ENCODE measurements at places on chromosomes 16 and 17.

DNA sequence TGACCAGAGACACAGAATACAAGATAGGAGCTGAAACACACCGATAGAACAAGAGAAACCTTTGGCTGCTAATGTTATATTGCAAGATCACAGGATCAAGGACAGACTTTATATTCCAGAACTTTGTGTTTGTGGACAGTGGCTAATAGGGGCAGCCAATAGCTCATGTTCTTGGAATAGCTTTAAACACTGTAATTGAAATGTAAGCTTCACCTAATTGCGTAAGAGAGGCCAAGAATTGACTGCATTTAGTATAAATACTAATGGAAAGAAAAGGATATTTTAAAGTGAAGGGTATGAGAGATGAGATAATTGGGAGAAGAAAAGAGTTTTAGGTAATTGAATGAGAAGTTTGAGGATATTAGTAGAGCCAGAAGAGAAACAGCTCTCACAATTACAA, 758.8 kb downstream of the CDH11 start:
- DNase-seq, result no peak

GRCh38 chr16:28554634-28555423, 1.1 kb downstream of the SGF29 start:
- DNase-seq, result no peak

DNA sequence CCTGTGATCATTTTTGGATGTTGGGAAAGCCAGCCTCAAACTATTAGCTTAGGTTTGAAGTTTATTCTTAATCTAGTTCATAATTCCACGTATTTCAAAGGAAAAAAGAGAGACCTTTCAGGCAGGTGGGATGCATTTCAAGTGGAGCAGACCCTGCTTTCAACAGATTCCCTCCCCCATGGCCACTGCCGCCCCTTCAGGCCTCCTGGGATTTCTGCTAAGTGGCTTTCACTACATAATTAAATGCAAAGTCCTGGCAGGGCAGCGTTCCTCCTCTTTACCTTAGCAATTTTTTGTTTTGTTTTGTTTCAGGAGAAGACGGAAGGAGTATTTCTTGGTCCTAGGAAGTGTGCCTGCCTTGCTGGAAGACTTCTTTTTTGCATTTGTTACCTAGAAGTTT, 36.6 kb downstream of the MAF start:
- DNase-seq, result no peak

DNA sequence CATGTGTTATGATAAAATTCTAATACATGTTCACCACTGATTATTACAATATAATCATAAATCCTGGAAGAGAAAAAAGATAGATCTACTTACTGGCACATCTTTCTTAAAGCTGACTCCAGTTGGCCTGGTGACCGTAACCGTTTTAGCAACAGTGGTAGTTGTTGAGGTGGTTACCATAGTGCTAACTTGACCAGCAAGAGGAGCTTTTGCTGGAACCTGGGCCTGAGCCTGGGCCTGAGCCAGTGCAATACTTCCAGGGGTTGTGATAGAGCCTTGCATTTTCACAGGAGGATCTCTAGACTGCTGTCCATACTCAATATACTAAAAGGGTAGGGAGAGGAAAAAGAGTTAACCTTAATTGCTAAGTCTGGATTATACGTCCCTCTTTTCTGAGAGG, 36.2 kb downstream of the SETD6 start:
- no peak for DNase-seq

DNA sequence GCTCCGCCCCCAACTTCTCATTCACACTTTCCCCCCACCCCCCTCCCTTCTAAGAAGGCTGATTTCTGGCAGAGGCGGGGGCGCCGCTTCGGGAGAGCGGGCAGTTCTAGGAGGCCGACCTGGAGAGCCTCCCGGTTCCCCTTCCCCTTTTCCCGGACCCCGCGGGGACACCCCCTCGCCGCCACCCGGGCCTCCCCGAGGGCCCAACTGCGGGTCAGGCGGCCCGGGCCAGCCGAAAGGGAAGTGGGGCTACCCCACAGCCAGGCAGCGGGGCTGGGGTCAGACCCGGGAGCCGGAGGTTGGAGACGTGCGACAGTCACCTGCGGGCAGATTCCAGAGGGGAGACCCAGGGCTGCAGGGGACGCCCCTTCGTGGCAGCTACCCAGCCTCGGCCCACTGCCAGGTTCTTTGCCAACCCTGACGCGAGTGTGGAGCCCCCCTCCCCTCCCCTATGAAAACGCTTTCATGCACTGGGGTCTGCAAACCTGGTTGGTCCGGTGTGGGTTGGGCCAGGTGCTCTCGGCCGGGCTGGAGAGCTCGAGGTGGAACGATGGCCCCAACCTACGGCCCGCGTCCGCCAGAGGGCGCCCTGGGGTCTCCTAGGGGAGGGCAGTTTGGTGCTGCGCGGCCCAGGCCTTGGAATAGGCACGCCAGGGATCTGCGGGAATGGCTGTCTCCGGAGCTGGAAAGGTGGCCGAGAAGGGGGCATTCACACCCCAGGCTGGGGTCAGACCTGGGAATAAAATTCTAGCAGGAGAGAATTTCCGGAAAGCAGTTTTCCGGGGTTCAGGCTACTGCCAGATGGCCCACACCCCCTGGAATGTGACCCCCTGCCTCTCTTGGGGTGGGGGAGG, 721 bp upstream of the SOCS3 start:
- DNase-seq, result peak; percentile 60

- DNase-seq, result no peak
Observed at GRCh38 chr16:87203060-87203656, 114.0 kb downstream of the C16orf95 start.

DNA sequence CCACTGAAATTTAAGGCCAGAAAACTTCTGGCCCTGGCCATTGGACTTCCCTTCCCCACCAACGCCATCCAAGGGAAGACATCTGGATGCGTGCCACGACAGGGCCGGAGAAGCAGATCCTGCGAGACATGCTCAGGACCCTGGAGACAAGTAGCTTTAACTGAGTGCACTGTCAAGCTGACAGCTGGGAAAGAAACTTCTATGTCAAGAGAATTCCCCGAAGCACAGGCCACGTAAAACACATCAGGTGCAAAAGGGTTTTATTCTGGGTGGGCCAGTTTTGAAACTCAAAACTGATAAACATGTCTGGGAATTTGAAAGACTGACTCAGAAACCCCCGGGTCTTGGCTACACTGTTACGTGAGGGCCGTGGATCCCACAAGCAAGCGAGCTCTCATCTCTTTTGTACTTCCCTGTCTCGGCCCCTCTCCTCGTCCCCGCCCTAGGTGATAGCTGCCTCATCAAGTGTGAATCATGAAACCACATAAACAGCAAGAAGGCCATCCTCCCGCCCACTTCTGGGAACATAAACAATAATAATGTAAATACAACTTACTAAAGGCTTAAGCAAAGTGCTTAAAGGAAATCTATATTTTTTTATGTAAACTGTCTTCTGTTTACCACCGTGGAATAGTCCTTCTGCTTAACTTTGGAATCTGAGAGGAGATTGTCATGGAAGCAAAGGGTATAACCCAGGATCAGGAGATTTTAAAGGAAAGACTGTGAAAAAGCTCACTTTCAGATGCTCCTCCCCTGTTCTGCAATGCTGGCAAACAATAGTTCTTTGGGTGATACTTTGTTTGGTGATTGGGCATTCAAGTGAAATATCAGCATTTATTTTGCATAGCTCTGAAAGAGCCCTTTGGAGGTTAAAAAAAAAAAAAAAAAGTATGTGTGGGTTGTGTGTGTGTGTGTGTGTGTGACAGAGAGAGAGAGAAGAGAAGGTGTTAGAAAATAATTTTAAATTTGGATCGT, 406.0 kb upstream of the MAF start:
- DNase-seq, result no peak

GRCh38 chr17:50467114-50467854, 1.4 kb downstream of the CHAD start:
- no peak for DNase-seq

DNA sequence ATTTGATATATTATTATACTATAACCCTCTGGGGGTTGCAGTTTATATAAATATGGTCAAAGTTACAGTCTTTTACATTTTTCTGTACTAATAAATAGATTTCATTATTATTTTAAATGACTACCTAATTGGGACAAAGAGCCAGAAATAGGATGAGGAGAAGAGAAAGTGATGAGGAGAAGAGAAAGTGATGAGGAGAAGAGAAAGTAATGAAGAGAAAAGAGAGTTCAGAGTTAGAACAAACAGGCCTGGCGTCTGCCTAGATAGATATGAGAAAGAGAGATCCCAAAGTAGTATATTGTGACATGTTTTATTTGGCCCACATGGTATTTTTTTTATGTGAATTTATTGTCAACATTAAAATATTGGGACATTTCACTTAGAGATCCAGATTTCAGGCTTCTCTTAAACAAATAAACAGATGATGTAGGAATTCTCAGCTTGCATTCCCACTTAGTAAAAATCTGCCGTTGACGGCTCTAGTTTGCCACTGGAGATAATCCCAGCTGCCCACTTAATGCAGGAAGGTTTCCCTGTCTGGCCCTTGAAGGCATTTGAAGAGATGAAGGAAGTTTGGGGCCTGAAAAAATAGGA, 210.7 kb downstream of the STX8 start:
- no peak for DNase-seq

DNA sequence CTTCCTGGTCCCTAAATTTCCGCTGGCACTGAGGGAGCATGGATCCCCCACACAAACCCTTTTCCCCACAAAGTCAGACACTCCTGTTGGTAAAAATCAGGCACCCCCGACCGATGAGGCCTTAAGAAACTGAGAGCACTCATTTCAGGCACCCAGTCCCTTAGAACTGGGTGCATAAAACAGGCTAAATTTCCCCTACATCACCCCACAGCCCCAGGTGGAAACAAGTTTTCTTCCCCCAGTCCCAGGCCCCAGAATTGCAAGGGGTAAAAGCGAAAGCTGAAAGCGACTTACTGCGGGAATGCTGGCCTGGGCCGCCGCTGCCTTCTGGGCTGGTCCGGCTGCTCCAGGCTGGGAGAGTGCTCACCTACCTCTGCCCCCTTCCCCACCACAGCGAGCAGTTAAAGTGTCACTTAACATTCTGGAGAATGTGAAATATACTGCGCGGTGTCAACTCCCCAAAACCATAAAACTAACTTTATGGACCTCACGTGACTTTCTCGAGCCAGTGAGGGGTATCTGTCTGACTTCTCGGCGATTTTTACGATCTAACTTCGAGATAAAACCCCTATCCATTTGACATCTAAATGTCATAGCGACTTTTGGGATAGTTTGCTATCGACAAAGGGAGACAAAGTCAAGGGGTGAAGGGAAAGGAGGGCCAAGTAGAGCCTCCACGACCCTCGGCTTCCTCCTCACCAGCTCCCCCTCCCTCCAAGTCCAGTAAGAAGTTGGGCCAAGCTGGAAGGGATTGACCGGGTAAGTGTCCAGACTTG, at the start of gene HOXB3:
Gene HOXB3, minus strand, starts transcription at position 411 of the 776 bp plus-strand sequence. CDS start 37,767 bp downstream, outside the sequence.
- DNase-seq, result no peak

Data from NCI-H1436 treated with DMSO at 0.1 percent for 48 hours (cell line).